ENCODE measurements at places on chromosomes 2 and 18. TPM values are rescaled to one million over a fixed set of nuclear protein-coding genes. Genes with fewer than 3 reads are reported as not detected.

GRCh38 chr18:38301621-38302020 lies 736.0 kb upstream of the CELF4 start:
- peak; percentile 16 for DNase-seq

- DNase-seq, result no peak
These were observed 267.5 kb upstream of the SLC8A1 start for GRCh38 chr2:40719414-40719813.

DNA sequence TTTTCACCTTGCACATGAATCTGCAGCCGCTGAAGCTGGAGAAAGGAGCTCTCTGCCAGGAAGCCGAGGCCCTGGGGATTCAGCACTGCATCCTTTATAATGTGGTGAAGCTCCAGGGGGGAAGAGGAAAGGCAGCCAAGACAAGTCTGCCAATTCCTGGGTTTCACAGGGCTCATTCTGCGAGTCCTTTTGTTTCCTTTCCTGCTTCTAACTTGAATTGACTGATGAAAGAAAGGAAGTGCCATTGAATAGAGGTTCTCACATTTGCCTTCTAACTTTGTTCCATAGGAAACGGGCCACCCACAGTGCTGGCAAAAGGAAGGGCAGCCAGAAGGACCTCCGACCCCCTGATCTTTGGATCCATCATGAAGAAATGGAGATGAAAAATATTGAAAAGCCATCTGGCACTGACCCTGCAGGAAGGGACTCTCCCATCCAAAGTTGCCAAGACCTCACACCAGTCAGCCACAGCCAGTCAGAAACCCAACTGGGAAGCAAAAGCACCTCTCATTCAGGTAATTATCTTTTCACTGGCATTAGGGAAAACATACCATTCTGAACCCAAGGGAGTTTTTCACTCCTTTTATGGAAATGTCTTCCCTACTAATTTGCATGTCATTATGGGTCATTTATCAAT lies 765.4 kb downstream of the MBD2 start:
- DNase-seq, result peak; percentile 19

DNA sequence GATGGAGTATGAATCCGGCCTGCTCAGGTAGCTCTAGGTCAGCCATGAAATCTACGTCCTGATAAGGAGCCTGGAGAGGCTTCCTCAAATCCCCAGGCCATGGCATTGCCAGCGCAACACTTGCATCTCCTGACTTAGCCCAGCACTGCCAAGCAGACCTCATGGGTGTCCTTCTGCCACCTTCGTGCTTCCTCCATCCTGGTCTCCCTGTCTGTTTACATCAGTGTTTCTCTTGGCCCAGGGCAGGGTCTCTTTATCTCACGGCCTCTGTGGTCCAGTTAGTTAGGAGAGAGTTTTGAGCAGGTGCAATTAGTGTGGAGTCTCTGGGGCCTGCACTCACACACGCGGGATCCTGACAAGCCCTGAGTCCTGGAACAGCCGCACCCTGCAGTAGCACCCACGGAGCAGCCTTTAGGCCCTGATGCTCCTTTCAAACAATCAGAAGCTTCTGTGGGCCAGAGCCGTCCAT lies 193.1 kb upstream of the ARL4C start:
- no peak for DNase-seq

DNA sequence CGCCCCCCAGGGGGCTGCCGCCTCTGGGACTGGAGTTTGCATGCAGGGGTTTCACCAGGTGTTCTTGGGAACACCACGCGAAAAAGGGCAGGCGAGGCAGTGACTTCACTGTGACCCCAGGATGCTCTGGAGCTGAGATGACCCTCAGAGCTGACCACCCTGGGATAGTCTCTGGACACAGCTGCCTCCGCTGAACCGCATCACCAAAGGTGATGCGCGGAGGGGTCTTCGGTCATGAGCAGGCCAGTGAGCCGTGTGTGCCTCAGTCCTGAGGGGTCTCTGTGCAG lies 17.5 kb downstream of the GPR35 start:
- DNase-seq, result no peak

DNA sequence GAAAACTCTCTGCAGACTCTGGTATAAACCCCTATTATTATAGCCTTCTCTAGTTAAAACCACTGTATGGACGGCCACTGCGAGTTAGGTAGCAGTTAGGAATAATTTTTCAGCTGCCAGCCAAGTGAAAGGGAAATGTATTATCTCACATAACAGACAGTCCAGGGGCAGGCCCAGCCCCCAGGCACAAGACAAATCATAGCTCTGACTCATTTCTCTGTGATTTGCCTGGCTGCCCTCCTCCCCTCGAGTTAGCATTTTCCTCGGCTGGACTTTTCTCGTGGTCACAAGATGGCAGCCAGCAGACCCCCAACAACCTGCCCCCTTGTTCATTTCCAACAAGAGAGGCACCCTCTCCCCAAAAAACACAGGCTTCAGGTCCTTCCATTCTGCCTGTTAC lies 10.5 kb downstream of the VIT start:
- peak; percentile 57 for DNase-seq

DNA sequence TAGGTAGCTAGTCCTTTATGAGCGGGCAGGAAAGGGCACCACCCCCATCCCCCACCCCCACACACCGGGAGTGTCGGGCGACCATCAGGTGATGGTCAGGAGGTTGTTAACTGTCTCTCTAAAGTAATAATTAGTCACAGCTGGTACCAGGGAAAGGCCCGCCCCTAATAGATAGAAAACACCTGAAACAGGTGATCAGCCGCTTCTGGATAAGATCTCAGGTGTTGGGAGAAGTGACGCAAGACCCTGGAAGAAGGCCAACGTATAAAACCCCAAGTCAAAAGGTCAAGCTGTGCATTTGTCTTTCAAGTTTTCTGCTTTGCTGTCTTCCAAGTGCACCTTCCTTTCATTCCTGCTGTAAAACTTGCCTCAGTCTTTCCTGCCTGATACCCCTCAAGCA lies 59.6 kb upstream of the LINC00305 start:
- peak; percentile 50 for DNase-seq

DNA sequence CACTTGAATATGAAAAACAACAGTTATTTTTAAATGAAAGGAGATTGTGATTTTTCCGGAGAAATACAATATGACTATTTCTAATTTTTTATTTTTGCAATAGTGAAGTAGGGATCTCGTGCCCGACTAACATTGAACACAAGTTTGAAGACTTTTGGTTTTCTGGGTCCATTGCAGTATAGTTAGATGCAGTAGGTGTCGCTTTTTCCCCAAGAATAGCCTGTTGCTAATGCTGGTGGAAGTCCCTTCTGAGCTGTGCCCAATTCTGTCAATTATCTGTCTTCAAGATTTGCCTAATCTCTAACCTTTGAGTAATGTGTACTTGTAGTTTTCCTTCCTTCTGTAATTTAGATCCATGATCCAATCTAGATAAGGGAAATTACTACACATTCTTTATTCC lies 36.5 kb downstream of the SEMA4F start:
- peak; percentile 75 for DNase-seq

DNA sequence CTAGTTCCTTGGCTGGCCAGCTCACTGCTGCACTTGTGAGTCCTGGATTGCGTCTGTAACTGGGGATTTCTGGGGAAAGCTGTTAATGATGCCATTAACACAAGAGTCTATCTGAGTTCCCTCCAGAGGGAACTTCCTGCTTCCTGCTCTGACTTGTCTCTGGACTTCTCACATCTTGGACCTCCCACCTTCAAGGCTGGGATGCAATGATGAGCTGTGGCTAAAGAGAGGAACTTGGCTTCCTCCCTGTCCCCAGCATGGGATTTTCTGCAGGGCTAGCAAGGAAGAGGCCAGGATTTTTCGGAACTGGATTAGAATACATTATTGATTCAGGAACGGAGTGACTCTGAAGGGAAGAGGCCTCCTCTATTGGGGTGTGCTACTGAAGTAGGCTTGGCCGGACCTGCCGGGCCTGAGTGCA lies 155.5 kb downstream of the CLIP4 start:
- DNase-seq, result no peak

- no peak for DNase-seq
These were observed 36.6 kb upstream of the TCF7L1 start for GRCh38 chr2:85096616-85097015.

DNA sequence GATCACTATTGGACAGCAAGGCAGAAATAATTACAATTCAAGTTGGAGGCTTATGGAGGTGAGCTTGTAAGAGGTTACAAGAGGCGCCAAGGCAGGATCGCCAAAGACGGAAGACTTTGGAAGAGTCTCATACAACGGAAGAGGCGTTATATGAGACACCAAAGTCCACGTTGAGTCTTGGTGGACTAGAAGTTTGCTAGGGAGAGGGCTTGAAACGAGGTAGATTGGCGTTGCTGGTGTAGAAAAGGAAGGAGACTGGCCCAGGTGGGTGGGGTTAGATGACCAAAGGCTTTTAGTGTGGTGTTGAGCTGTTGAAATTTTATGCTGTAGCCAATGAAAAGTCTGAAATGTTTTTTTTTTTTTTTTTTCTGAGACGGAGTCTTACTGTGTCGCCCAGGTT lies 1.4 kb downstream of the MSH2 start:
- no peak for DNase-seq

Gene PIEZO2
- 0.49 TPM for total RNA-seq

Gene EGR4
- total RNA-seq, result 0.22 TPM

Gene FEV
- not detected for total RNA-seq

Gene TMEM127
- 40.0 TPM for total RNA-seq

Gene ANO7
- total RNA-seq, result 0.14 TPM

Gene RGPD4
- 0.14 TPM for total RNA-seq

All from MCF 10A (cell line).